ENCODE measurements at places on chromosomes 1 and 21.
A peak's percentile ranks its signal among the peaks of the same experiment; 100 is the strongest.

DNA sequence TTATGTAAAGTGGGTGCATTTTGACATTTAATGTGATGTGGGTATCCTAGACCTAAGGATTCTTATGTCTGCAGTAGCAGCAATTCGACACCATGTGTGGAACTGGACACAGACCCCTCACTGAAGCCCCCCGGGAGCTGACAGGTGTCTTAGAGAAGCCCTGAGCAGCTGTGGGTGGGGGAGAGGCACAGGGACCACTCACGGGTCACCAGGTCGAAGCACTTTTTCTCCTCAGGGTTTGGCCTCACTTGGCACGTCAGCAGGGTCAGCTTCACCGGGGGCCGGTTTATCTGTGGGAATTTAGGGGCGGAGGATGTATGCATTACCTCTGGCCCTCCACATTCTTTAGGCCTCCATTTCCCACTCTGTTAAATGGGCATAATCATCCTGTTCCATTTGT lies 14.0 kb upstream of the TCEA3 start:
- DNase-seq, result no peak

- no peak for DNase-seq
Measured at GRCh38 chr1:226588484-226588883, 39.9 kb downstream of the STUM start.

DNA sequence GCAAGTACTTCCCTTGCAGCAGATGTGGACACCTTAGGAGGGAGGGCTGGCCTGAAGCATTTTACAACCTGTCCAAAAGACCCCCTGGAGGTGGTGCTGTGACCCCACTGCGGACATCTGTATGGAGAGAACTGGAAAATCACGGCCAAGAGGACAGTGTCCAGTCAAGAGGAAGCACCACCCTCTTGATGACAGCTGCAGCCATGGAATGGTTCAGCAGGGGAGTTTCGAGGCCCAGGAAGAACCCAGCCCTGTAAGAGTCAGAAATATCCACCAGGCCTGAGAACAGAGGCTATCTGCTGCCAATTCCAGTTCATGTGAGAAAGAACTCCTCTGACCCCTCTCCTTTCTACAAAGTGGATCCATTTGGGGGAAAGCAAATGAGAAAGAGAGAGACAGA lies 126.8 kb downstream of the PLXNA2 start:
- no peak for DNase-seq

GRCh38 chr1:119774746-119775490 lies 6.2 kb upstream of the HMGCS2 start:
- no peak for DNase-seq

GRCh38 chr1:54442185-54442584 lies 36.0 kb upstream of the SSBP3 start:
- no peak for DNase-seq

DNA sequence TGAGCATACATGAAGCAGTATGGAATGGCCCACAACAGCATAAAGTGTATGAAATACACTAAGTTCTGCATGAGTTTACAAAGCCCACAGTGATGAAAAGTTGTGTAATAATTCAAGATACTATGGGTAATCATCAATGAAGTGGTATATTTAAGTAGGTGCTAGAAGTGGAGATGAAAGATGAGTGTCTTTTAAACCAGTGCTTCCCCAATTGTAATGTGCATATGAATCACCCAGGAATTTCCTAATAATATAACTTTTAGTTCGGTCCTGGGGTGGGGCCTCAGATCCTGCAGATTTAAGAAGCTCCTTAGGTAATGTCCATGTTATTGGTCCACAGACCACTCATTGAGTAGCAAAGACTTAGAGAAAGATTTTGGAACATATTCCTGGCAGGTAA lies 184.9 kb downstream of the DUSP10 start:
- DNase-seq, result no peak

- peak; percentile 88 for DNase-seq
Measured at GRCh38 chr1:178953034-178953433, 72.7 kb upstream of the FAM20B start.

DNA sequence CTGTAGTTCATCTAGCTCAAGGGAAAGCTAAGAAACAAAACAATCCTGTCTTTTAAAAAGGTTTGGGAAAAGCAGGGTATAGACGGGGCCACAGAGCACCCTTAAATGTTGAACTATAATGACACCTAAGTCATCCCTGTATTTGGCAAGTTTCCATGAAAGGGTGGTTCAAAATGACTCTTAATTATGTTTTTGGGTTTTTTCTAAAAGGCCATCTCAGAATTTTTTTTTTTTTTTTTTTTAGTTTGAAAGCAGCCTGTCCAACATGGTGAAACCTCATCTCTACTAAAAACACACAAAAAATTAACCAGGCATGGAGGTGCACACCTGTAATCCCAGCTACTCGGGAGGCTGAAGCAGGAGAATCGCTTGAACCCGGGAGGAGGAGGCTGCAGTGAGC lies 22.2 kb downstream of the TOMM20 start:
- DNase-seq, result no peak

- DNase-seq, result no peak
Measured at GRCh38 chr1:235984041-235984825, 80.7 kb downstream of the NID1 start.

- DNase-seq, result no peak
Measured at GRCh38 chr1:211135342-211135950, 1.5 kb upstream of the KCNH1 start.

DNA sequence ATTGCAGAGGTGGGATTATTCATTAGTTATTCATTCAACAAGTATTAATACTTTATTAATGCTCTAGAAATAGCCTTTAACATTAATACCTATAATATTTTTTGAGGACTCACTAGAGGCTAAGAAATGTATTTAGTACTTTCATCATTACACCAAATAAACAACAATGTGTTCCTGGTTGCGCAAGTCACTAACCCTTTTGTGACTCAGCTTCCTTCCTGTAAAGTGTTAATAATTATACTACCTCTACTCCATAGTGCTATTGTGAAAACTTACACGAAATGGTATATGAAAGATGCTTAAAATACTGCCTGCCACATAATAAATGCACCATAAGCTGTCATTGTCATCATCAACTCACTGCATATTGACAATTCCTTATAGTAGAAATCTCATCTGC lies 431.0 kb downstream of the DPYD start:
- no peak for DNase-seq

GRCh38 chr1:241591317-241591716 lies 48.9 kb downstream of the CHML start:
- no peak for DNase-seq

DNA sequence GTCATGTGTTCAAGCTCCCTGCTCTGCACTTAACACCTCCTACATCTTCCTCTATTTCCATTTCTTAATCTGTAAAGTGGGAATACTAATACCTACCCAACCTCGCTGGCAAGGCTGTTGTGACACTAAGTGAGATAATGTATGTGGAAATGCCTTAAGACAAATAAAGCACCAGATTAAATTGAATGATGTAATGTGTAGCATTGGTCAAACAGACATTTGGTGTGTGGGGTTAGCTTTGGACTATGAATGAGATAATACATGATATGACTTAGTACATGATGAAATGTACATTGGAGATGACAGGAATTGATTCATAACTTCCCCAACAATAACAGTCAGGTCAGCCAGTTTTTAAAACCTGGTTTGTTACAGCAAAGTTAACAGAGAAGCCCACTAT lies 5.2 kb downstream of the AMPD1 start:
- no peak for DNase-seq

GRCh38 chr1:205749234-205750137 lies 496 bp downstream of the NUCKS1 start:
- DNase-seq, result peak; percentile 76

DNA sequence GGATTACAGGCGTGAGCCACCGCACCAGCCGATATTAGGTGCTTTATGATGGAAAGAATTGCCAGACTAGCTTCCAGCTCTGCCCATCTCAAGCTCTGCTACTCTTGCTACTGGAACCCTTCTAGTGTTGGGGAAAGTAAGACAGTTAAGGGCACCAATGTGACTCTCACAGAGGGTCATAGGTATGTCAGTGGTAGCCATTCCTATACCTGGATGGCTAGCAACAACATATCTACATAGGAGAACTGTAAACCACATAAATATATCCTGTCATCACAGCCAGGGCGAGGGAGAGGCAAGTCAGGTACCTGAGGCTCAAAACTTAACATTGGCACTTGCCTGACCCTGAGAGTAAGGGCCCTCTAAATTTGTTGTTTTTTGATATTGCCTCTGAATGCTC lies 1.7 kb upstream of the RHOU start:
- DNase-seq, result no peak

- DNase-seq, result no peak
Measured at GRCh38 chr1:40469327-40469726, 7.8 kb upstream of the ZFP69 start.

DNA sequence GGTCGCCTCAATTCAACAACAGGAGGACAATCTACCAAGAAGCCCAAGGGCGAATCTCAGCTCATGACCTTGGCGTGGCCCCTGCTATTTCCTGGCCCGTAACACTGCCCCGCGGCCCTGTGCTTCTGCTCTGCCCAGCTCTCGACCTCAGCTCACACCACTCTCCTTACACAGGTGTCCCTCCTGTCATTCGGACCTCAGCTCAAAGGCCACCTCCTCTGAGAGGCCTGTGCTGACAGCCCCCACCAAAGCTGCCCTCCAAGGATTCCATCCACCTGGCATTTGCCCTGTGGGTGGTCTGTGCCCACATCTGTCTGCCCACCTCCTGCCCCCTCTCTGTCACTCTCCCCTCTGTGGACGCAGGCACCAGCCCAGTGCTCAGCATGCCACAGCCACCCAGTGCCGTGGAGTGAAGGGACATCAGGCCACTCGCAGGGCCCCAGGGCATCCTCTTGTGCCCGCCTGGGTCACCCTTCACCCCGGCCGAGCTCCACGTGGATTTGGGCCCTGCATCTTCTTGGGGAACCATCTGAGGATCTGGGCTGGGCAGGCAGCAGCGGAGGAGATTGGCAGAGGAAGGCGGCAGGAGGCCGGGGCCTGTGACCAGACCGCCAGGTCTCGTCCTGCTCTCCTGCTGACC lies 70.3 kb downstream of the DHRS3 start:
- DNase-seq, result no peak

GRCh38 chr1:171433451-171433850 lies 51.9 kb upstream of the PRRC2C start:
- no peak for DNase-seq

- no peak for DNase-seq
Measured at GRCh38 chr1:115068826-115069585, 20.3 kb downstream of the TSPAN2 start.

DNA sequence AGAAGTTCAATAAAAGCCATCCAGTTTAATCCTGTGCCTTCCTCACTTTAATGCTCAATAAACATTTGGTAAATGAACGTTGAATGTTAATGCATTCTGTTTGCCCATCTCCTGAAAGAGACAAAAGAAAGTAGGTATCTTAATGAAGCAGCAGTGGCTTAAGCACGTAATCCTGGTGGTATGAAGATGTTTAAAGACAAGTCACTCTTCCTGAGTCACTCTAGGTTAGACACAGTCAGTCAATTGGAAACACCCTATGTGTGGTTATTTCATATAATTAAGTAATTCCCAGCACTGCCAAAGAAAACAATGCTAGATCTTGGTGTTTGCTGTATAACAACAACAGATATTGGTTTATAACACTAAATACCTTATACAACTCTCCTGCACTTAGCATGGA lies 334.0 kb upstream of the FMN2 start:
- DNase-seq, result no peak

DNA sequence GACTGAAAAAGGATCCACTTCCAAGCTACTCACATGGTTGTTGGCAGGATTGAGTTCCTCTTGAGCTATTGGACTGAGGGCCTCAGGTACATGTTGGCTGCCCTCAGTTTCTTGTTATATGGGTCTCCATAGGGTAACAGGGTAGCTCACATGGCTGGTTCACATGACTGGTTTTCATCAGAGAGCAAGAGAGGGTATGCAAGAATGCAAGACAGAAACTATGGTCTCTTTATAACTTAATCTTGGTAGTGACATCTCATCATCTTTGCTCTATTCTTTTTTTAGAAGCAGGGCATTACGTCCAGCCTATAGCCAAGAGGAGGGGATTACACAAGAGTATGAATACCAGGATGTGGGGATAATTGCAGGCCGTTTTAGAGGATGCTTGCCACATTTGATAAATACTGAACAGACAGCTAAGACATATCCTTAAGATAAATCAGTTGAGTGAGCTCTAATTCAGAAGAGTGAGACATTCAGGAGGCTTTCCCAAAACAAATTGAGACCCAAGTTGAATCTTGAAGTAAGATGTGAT lies 100.2 kb downstream of the HMCN1 start:
- no peak for DNase-seq

DNA sequence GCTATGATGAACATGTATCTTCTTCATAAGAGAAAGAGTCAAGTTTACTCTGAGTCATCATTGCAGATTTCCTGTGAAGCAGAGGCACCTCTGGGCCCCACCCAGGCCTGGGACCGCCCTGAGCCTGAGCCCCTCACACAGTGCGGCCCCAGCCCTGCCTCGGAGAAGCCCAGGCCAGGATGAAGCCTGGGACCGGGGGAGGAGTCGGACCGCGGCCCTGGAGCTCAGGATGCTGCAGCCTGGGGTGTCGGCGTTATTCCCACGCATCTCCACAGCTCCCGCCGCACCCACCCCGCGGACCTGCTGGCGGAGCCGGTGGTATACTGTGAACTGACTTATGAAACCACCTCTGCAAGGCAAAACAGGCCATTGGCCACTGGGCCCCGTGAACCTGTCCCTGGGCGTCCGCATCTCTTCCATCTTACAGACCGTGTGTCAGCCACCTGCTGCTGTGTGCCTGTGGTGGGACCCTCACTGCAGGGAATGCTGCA lies 2.4 kb upstream of the COL6A1 start:
- DNase-seq, result no peak

DNA sequence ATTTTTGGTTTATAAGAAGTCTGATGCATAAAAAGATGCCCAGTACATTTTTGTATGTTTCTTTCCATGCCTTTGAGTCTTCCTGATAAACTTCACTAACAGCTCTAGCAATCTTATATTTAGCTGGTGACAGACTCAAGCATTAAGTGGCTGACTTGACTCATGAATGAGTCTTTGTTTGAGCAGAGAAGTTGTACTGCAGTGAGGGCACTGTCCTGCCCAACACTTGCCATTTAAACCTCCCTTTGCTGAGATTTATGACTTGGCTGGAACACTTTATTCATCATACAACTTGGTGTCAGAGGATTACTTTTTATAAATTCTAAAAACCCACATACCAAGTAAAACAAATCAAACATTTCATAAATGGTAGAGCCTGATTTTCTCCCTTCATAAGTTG lies 14.6 kb upstream of the CAMSAP2 start:
- no peak for DNase-seq

- DNase-seq, result no peak
Measured at GRCh38 chr21:35482933-35483662, 434.0 kb upstream of the RUNX1 start.

GRCh38 chr1:208213786-208214185 lies 30.4 kb downstream of the PLXNA2 start:
- DNase-seq, result no peak

- no peak for DNase-seq
Measured at GRCh38 chr1:213925531-213926182, 62.1 kb upstream of the PROX1 start.

- no peak for DNase-seq
Measured at GRCh38 chr1:3623441-3624199, 1.2 kb upstream of the TPRG1L start.

Measured in NCI-H187 treated with DMSO at 0.1 percent for 48 hours (cell line).